ENCODE measurements at places on chromosomes 3 and 15. TPM values are rescaled to one million over a fixed set of nuclear protein-coding genes. Genes with fewer than 3 reads are reported as not detected.

ITIH1 gene
- total RNA-seq = 0.69 TPM

C3orf33 gene
- 2.8 TPM for total RNA-seq

ZIC4 gene
- total RNA-seq = 1.9 TPM

ACP3 gene
- total RNA-seq = 2.5 TPM

RHCG gene
- 0.31 TPM for total RNA-seq

- H3K4me3 ChIP-seq = peak overlapping the region; percentile 47
- no peak overlapping the region for H3K27ac ChIP-seq
- no peaks in the 10 kb centered on the region for H3K4me1 ChIP-seq
- peaks cover 5% of the 10 kb centered on the region for H3K27me3 ChIP-seq
- no peaks in the 10 kb centered on the region for H3K36me3 ChIP-seq
Observed at GRCh38 chr3:12768579-12769527, 9.8 kb upstream of the TMEM40 start.

GRCh38 chr3:34078418-34078817, 280.0 kb downstream of the PDCD6IP start:
- H3K27me3 ChIP-seq = peaks cover 6% of the 10 kb centered on the region
- peaks cover 21% of the 10 kb centered on the region for H3K4me1 ChIP-seq
- no peak for DNase-seq
- H3K4me3 ChIP-seq = no peak overlapping the region
